ENCODE measurements at places on chromosomes 12 and 14.

- DNase-seq = no peak
Measured at GRCh38 chr12:4766445-4766844, 46.2 kb downstream of the GALNT8 start.

GRCh38 chr12:30962047-30962446 lies 35.5 kb downstream of the TSPAN11 start:
- no peak for DNase-seq

DNA sequence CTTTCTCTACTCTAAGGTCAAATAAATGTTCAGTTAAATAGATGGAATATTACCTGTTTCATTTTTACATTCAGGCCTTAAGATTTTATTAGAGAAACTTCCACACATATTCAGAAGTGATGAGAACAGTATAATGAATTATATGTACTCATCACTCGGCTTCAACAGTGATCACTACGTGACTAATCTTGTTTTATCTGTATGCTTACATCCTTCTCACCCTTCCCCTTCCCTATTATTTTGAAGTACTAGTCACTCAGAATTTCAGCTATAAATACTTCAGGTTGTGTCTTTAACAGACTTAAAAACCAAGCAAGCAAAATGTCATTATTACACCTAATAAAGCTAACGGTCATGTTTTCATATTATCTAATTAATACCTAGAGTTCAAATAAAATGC lies 34.9 kb downstream of the ETV6 start:
- no peak for DNase-seq

GRCh38 chr14:27318774-27319420 lies 721.1 kb upstream of the NOVA1 start:
- DNase-seq = no peak

- DNase-seq = no peak
Measured at GRCh38 chr12:115895247-115895646, 382.2 kb downstream of the MED13L start.

DNA sequence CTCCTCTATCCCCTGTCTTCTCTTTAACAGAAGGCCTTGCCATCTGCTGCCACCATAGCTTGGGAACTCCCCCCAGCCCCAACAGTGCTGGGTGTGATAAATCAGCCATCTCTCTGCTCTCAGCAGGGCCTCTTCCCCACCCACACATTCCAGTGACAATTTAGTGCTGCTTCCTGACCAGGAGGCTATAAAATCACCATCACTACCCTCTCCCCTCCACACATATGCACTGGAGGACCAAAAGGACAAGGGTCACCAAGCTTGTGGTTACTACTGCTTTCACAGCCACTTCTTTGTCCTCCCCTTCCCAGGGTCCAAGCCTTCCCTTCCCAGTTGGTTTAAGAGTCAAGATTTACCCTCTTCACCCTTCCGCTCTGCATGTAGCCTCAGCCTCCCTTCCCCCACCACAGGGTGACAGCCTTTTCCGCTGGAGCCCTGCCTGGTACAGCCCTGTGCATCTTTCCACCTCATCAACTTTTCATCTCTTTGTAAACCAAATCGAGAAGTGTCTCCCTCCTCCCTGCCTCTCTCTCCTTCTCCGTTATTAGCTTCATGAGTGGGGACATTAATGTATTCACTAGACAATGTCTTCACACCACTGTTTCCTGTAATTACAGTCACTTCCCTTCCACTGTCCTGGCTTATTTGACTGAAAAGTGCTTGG lies 9.4 kb downstream of the PSMB5 start:
- DNase-seq = no peak

DNA sequence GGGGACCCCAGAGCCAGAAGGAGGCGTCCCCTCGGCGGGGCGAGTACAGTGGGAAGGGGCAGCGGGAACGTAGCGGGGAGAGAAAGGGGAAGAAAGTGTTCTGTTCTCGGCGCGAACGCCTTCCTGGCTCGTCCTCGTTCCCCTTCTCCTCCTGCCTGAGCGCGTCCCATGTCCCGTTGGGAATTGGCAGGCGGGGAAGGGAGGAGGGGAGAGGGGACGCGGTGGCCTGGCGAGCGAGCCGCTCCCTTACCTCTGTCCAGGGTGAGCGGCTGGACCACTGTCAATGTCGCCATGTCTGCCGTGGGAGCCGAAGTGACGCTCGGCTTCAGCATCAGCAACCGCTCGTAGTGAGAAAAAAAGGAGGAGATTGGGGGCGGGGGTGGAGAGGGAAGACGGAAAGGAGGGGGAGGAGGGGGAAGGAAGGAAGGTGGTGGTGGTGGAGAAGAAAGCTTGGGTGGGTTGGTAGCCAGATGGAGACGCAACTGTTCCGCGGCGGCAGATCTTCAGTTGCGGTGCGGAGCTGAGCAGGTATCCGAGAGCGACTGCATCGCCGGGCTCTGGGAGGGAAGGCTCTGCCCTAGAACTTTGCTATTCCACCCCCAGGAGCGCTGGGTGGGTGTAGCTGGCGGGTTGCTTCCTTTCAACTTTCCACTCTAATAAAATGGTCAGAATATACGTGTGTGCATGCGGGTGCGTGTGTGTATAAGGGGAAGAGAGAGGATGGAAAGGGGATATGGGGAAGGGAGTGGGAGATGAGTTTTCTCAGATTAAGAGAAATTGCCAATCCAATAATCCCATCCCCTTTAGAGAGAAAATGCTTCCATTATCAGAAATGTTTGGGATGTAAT lies at the start of gene LIN7A:
TSS of gene LIN7A (minus strand) at position 544 of the 848 bp plus-strand sequence. CDS start at position 332, 212 bp downstream.
- DNase-seq = no peak

- no peak for DNase-seq
Measured at GRCh38 chr12:50579757-50580267, 75.0 kb downstream of the DIP2B start.

DNA sequence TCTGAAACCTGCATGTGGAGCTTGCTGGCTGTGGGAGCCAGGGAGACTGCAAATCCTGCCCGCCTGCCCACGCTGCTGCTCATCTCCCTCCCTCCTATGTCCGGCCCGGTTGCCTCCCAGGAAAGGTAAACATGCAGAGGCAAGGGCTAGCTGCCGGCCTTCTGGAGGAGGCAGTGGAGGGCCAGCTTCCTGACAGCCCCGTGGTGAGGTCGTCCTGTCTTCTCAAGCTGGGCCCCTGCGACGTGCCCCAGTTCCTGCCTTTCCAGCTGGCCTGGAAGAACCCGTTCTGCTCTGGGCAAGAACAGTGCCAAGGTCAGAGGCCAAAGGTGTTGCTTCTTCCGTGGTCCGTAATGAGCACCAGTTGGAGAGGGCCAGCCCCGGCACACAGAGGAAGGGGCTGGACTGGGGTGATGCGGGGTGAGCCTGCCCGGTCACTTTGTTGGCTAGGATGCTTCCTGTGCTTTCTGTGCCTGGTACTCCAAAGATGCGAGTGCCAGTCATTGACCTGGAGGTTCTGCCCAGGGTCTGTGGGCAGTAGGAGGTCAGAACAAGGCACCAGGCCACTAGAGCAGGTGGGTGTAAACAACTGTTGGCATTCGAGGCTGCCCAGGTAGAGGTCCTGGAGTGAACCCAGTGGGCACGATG lies 25.3 kb downstream of the TPCN1 start:
- no peak for DNase-seq

DNA sequence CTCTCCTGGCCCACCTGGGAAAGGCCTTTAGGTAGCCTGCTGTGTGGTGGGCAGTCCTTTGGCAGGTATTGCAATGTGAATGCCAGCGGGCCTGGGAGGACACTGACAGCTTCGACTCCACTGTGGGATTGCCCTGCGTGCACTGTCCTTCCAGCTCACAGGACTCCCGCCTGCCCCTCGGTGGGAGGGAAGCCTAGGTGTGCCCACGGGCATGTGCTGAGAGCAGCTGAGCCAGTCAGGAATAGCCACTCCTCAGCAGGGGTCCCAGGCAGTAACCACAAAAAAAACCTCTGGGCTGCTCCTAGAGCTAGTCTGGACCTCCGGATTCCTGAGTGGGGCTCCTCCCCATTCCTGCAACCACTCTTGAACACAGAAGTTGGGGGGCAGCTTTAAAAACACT lies 278.2 kb downstream of the FOXN3 start:
- no peak for DNase-seq

DNA sequence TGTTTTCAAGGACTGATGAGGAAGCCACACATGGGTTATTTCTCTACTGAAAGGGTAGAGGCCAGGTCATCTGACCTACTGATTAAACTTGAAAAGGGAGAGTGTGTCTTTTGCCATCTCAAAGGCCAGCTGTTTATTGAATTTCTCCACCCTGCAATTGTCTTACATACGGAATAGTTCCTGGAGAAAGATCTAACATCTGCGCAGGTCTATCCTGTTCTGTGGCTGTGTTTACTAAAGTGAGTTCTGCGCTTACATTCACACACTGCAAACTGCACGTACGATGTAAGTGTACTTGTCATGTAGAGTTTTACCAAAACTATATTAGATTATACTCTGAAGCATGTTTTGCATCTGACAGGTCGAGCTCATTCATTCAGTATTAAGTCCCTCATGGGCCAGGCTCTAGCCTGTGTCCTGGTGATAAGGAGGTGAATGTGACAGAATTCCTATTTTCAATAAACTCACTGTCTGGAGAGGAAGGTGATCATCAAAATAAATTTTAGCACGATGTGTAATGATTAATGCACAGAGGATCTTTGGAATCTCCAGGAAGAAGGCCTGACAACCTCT lies 96.6 kb downstream of the PRKCH start:
- DNase-seq = no peak

- DNase-seq = no peak
Measured at GRCh38 chr12:116432314-116432750, 126.8 kb upstream of the MAP1LC3B2 start.

DNA sequence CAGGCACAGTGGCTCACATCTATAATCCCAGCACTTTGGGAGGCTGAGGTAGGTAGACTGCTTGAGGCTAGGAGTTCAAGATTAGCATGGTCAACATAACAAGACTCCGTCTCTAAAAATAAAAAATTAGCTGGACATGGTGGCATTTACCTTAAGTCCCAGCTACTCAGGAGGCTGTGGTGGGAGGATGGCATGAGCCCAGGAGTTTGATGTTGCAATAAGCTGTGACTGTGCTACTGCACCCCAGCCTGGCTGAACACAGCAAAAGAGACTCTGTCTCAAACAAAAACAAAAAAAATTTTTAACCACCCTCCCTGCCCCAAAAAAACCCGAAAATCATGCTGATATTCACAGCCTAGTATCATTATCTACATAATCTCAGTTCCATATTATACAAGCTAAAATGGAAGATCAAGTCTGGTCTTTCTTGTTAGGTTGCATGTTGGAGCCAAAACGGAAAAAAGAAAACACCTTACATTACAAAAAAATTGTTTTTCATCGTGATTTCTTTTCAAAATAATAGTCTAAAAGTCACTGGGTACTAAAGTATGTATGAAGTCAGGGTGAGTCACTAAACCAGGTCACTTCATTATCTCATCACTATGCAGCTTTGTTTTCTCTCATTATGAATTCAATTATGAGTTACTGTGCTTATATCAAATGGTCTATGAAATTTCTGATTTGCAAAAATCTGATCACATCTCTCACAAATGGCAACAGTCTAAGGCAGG lies 13.8 kb downstream of the GXYLT1 start:
- DNase-seq = no peak

DNA sequence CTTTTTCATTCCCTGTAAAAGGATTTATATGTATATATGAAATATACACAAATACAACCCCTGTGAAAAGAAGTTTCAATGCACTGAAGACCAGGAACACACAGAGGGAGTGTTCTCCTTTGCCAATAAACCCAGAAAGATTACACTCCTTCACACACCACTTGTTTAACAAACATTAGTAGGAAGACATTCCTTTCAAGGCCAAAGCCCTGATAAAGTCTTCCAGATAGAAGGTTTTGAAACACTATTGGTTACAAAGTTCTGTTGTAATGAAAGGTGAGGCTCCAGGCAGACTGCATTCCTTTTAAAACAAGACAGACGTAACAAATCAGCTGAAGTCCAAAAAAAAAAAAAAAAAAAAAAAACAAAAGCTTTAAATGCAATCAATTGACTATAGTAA lies 81.0 kb downstream of the PTPN21 start:
- DNase-seq = no peak

- no peak for DNase-seq
Measured at GRCh38 chr14:53510281-53510912, 357.3 kb upstream of the DDHD1 start.

DNA sequence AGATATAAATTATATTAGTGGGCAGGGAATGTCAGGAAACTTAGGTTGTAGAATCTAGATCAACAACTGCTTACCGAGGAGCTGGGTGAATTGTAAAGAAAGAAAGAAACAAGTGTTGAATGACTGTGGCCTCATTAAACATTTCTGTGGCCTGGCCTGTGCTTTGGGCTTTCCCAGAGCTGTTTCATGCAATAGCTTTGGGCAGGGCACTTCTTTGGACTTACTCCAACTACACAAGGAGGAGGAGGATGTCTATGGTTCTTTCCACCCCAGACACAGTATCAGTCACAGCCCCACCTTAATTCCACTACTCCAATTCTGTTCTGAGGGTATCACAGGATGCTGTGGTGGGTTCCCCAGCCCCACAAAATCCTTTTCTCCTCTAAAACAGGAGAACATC lies 38.0 kb downstream of the DPF3 start:
- DNase-seq = no peak

DNA sequence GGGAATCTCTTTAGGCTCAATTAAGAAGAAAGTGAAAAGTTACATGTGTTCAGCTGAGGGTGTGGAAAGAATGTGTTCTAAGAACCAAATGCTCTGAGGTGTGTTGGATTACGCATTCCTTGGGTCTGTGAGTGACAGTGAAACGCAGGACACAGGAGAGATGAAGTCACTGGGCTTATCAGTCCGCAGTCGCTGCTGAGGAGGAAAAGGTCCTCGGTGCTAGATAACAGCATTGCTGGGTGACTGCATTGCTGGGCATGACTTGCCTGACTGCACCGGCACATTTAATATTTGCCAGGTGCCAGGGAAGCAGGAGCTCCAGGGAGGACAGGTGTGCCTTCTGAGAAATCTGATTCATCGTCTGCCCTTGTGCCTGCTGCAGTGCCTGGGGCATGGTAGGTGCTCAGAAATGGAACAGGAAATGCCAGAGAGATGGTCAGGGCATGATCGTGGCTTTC lies 64.4 kb upstream of the FZD10 start:
- DNase-seq = no peak

- DNase-seq = no peak
Measured at GRCh38 chr12:88305254-88305890, 163.3 kb downstream of the TMTC3 start.

GRCh38 chr12:109720152-109720856 lies 6.7 kb downstream of the FAM222A start:
- no peak for DNase-seq

DNA sequence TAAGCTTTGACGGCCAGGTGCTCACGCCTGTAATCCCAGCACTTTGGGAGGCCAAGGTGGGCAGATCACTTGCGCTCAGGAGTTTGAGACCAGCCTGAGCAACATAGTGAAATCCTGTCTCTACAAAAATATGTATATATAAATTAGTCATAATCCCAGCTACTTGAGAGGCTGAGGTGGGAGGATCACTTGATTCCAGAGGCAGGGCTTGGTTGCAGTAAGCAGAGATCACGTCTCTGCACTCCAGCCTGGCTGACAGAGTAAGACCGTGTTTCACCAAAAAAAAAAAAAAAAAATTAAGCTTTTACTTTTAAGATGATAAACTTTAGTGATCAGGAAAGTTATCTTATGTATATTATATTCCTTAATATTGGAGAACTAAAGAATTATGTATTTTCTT lies 18.0 kb upstream of the SNAPC1 start:
- DNase-seq = no peak
